ENCODE measurements at places on chromosomes 5 and 9.

DNA sequence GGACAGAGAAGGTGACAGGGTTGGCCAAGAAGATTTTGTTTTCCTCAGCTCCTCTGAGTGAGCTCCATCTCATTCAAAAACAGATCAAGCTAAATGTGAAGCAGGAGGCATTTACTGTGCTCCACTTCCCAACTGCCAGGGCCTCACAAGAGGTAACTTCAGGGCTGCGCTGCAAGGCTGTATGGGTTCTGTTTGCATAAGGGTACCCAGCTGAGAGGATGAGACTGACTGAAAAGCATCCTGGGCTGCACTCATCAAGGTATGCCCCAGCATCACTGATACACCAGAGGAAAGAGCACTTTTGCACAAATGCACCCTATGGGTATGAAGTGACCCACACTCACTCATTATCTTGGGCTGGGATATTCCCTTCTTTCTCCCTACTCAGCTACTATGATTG, 316.2 kb upstream of the HAPLN1 start:
- DNase-seq, result no peak

- DNase-seq, result no peak
Measured at GRCh38 chr9:37966412-37967013, 62.6 kb upstream of the SLC25A51 start.

- DNase-seq, result no peak
Measured at GRCh38 chr5:162852134-162852533, 585.3 kb upstream of the CCNG1 start.

DNA sequence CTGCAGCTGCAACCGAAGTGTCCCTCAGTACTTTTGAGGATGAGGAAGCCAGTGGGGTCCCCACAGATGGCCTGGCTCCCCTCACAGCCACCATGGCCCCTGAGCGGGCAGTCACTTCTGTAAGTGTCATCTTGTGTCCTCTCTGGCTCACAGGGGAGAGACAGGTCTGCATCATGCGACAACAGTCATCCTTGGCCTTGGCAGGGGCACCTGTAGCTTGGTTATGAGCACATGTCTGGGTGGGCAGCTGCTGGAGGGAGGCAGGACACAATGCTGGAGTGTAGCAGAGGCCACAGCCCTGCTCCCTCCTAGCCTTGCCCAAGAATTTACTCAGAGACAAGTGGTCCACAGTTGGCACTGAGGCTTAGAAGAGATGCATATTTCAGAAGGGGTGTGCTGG, 71.7 kb downstream of the COL15A1 start:
- no peak for DNase-seq

GRCh38 chr5:62374090-62374489, 29.6 kb downstream of the DIMT1 start:
- no peak for DNase-seq

DNA sequence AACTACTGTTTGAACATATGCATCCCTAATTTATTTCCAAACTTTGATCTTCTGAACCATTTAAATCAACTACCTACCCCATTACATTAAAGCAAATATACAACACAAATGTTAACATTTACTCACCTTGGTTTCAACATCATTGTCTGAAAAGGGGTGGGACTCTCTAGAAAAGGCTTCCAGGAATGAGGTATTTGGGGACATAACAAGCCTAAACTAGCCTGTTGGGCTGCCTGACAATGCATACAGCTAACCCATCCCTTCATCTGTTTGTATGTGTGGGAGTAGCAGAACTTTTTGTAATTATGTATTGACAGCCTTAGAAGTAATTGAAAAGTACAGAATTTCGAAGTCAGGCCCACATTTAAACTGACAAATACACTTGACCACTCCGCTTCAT, 2225.9 kb upstream of the C9orf72 start:
- DNase-seq, result no peak

DNA sequence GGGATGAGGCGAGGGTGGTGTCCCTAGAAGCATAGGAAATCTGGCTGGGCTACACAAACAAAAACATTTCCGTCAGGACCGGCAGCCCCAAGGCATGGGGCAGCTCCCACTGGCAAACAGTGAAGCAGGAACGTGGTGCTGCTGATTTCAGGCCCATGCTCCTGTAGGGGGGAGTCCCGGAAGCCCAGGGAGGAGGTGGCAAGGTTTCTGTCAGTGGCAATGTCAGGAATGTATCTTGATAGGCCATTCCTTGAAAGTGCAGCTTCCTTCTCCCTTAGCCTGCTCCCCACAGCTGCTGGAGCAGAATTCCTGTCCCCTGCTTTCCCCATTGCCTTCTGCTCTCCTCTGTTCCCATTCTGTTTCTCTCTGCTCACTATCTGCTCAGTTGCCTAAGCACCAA, 42.4 kb downstream of the MRRF start:
- DNase-seq, result no peak

DNA sequence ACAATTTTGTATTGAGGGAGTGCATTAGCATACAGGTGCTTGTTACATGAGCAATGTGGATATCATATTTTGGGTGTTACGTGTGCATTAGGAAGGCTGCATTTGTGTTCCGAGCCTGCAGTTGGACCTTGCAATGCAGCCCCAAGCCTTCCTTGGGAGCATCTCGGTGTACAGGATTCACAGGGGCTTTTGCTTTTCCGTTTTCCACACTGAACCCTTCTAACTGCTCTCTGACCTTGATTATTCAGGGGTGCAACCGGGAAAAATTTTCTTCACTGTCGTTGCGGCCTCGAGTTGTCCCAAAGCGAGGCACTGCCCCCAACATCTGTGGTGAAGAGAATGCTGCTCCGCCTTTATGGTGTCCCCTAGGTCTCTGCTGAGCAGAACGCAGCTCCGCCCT, 80.1 kb upstream of the PLEKHG4B start:
- no peak for DNase-seq

- DNase-seq, result no peak
Measured at GRCh38 chr9:129500161-129500862, 120.6 kb downstream of the C9orf50 start.
